Stimulated activated CD8-positive, alpha-beta memory T cell treated with anti-CD3 and anti-CD28 coated beads, Interleukin-4, amount 100 ng/mL, for 48 hours (primary cell): ENCODE measurements at places on chromosomes 12 and 14.

GRCh38 chr12:52149651-52150241 is 42.1 kb downstream of the KRT80 start:
- DNase-seq, result no peak

DNA sequence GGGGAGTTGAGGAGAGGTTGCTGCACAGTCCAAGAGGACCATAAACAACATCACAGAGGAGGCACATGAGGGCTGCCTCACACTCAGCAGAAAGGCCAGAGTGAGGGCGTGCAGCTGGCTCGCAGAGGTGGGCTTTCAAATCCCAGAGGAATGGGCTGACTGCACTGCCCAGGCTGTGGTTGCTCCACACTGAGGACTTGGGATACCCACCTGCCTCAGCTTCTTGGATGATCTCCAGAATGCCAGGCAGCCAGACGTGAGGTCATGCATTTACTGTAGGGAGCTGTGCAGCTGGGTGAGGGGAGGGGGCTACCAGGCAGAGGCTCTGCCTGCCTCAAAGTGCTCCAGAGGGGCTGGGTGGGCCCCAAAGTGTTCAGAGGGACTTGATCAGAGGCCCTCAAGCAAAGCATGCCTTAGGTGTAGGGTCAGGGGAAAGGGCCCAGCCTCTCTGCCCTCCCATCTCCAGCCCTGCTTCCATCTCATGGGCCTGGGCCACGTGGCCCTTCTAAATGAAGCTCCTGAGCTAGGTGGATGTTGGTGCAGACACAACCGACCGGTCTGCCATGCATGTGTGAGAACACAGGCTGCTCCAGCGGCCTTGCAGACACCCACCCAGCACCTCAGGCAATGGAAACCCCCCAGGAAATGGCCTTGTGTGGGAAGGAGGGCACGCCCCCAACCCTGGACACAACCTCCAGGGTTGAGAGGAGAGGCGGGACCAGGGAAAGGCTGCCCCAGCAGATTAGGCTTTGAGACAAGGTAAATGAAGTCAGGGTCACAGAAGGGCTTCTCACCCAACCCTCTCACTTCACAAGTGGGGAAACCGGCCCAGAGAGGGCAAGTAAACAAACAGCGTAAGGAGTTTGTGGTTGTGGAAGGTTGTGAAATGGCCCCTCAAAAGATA is 90.8 kb downstream of the NTF3 start:
- no peak for DNase-seq

GRCh38 chr12:9588749-9589148 is 19.0 kb downstream of the KLRB1 start:
- DNase-seq, result no peak

- no peak for DNase-seq
These were observed 77.6 kb upstream of the DACT1 start for GRCh38 chr14:58560208-58560607.

- no peak for DNase-seq
These were observed 18.9 kb downstream of the LEMD3 start for GRCh38 chr12:65188179-65188701.

DNA sequence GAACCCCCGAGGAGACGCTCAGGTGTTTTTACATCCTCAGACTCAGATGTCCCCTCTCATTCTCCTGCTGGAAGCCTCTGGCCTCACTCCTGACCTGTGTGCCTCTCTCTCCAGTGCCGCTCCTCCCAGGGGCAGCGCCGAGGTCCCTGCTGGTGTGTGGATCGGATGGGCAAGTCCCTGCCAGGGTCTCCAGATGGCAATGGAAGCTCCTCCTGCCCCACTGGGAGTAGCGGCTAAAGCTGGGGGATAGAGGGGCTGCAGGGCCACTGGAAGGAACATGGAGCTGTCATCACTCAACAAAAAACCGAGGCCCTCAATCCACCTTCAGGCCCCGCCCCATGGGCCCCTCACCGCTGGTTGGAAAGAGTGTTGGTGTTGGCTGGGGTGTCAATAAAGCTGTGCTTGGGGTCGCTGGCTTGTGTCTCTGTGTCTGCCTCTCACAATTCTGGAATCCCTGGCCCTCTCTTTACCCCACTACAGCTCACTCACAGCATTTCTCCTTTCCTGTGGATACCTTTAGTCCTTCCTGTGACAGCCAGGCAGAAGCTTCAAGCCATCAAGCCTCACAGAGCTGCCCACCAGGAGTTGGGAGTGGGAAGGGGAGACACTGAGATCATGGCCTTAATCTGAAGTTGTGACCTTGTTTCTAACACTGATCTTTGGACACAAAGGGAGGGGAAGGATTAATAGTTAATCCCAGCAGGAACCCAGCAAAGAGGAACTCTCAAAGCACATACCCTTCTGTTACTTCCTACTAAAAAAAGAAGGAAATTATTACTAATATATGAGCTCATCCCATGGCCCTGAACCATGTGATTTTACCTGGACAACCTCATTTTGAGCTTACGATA is 1.1 kb upstream of the SOAT2 start:
- no peak for DNase-seq

DNA sequence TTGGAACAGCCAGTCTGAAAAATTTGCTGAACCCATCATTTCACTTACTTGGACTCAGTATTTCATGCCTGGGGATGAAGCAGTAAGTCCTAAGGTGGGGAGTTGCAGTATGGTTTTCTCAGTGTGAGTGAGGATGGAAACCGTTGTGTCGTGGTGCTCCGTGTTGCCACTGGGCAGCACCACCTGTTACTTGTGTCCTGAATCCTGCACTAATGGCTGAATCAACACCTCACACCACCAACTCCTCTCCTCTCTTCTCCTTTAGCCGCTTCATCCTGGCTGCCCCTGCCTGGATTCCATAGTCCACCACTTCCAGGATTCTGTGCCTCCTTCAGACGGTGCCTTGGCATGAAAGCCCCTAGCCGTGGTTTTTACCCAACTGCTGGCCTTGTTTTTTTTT is 3.0 kb upstream of the EP400 start:
- DNase-seq, result no peak

DNA sequence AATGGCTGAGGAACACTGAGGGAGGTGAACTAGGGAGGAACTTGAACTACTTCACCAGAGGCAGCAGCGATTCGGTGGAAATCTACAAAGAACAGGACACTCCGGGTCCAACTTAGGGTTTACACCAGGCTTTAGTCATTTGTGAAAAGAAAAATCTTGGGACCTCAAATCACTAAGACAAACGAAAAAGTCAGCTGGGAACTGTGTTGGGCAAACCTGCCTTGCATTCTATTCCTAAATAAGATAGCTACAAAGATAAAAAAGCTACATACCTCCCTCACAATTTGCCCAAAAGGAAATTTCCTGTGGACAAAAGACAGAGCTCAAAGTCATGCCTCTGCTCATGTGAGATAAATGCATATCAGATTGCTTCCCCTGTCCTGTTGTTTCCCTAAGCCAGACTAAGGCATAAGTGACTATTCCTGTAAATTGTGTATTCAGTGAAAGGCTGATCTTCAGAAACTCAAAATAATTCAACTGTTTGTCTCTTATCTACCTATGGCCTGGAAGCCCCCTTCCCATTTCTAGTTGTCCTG is 106.6 kb downstream of the APAF1 start:
- DNase-seq, result no peak

DNA sequence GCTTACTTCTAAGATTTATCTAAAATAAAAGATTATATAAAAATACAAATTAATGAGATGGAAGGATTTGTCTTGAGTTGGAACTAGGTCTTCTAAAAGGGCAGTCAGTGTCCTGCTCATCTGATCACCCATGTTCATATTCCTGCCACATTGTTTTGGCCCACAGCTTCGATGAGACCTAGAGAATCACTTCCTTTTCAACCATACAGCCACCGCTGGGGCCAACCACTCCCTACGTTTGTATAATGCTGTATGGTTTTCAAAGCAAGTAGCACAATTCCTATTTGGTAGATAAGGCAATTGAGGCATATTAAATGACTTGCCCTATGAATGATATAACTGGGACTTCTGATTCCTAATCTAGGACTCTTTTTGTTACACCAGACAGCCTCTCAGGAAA is 249.4 kb downstream of the ZFP36L1 start:
- no peak for DNase-seq

GRCh38 chr12:42625611-42626010 is 36.1 kb upstream of the PRICKLE1 start:
- DNase-seq, result no peak

DNA sequence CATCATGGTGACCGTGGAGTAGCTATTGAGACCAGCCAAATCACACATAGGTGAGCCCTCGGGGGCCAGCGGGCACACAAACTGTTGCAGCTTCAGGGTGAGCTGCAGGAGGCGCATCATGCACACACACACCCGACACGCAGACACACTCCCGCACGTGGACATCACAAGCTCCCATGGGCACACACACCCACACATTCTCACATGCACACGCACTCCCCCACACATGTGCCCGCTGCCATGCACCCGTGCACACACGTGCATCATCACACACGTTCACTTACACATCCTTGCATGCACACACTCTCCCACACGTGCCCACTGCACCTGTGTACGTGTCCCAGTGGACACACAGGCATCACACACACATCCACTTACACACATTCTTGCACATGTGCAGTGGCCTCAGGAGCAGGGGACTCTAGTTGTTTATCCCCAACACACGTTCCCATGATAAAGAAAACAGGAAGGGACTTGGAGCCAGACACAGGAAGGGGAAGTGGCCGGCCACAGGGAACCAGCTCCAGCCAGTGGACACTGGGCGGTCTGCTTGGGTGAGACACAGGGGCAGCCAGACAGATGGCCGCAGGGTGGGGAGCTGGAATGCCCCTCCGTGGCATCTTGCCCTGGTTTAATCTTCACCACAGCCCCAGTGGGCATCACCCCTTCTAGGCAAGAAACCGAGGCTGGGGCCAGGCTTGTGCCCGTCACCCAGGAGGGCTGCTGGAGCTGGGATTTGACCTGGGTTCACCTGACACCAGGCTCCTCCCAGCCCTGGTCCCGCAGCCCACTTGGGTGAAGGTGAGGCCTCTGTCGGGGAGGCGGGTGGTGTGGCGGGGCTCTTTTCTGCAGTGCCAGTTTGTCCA is 49.7 kb downstream of the CYP46A1 start:
- no peak for DNase-seq

DNA sequence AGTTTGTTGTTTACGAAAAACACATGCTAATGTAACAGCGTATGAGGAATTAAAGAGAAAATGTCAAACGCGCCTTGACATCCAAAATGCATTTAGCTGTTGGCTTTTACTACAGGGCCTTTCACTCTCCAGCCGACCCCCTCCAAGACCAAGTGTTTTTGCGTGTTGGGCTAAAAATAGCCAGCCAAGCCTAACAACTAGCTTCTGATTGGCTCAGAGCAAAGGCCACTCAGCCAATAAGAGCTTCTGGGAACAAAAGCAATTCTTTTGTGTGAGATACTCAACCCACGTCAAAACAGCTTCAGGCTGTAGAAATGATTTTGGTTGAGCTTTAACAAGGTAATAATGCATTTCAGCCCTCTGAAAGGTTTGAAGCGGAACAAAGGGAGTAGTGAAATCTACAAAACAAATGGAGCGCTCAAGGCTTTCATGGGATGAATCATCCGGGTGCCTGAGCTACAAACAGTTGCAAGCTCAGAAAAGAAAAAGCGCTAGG is 198.7 kb upstream of the DCN start:
- DNase-seq, result no peak

DNA sequence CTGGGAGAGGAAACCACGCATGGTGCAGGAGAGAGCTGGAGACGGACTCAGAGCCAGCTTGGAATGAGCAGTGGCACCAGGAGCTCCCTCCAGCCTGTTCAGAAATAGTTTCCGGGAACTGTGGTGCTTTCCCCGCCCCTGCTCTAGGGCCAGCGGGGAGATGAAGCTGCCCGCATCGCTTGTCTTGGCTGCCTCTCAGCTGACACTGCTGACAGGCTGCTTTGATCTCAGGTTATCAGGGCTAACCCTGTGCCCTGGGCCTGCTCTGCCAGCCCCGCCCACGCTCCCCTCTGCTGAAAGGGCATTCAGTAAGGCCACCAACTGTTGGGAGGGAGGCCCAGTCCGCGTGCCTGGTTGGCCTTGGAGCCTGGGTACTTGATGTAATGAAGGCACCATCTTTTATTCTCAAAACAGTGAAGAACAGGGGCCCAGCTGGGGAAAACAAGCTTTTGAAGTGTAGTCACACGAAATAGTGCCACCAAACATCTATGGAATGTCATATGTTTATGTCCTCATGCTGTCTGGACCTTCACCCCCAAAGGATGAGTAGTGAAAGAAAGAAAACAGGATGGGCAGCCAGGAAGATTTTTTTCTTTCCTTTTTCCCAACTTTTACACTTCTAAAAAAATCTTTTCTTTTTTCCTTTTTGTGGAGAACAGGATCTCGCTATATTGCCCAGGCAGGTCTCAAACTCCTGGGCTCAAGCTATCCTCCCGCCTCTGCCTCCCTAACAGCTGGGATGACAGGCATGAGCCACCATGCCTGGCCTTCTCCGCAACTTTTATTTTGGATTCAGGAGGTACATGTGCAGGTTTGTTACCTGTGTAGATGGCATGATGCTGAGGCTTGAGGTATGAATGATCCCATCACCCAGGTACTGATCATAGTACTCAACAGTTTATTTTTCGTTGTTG is 115.9 kb upstream of the TBX3 start:
- no peak for DNase-seq

DNA sequence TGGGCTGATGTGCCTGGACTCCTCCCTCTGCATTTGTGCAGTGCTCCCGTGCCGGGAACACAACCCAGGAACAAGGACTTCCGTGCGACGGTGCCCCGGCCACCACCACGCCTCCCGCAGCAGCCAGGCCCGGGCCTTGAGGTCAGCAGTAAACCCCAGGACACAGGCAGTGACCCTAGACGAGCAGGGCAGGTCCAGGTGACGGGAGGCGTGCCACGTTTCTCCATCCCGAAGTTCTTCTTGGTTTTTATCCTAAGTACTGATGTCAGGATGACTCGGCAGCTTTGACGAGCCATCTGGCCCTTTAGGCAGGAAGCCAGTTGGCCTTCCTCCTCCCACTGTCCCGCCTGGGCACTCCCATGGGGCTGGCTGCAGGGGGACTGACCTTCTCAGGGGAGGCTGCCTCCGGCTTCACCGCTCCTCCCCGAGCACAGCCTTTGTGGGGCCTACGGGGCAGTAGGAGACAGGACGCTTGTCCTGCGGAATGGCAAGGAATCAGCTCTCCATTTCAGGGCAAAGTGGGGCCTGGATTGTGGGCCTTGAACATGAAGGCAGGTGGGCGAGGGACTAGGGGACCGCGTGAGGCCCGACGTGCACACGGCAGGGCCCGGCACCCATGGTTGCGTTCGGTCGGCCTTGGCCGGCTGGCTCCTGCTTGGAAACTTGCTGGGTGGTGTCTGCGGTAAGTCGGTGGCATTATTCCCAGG is 94.1 kb downstream of the FBXL14 start:
- DNase-seq, result no peak

DNA sequence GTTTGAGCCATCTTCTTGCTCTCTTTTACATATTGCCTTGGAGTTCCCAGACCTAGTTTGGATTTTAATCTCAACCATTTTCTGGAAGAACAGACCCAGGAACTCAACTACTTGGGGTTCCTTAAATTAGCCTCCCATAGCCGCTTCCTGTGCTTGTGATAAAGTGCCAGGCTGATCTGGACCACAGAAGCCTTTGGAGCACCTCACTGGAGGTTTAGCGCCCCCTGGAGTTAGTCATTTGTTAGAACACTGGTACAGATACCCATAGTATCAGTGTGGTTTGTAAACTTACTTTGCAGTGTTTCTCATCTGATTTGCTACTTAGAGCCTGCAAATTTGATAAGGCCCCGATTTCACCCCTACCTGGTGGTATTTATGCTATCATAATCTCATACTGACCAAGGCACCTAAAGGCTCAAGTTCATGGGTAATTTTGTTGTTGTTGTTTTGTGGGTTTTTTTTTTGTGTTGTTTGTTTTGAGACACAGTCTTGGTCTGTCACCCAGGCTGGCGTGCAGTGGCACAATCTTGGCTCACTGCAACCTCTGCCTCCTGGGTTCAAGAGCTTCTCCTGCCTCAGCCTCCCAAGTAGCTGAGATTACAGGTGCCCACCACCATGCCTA is 3.7 kb downstream of the UNC119B start:
- peak; percentile 78 for DNase-seq

GRCh38 chr14:100629696-100630095 is 42.5 kb upstream of the BEGAIN start:
- DNase-seq, result no peak
